Activated T-cell treated with anti-CD3 and anti-CD28 coated beads, Interleukin-2, amount 50 U/mL, for 48 hours (primary cell): ENCODE measurements at places on chromosomes 11 and 22.
A peak's percentile ranks its signal among the peaks of the same experiment; 100 is the strongest.

DNA sequence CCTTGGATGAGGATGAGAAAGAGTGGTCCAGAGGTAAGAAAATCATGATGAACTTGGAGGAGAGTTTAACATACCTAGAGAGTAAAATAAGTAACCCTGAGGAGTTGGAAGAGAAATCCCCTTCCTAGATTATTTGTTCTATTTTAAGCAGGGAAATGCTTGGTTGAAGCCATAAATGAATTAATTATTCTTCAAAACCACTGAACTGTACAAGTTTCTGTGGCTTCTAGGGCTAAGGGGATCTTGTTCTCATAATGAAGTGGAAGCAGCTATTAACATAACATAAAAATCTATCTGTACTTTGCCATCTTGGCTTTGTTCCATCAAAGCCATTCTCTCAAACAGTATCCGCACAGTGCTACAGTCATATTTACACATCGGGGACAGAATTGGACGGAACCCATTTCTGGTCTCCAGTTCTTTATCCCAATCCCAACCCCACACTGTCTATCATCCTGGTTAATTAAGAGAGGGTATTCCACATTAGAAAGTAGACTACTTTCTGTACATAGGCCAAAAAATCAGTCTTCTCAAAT lies 14.5 kb upstream of the ARHGAP42 start:
- DNase-seq: no peak

- DNase-seq: no peak
Measured at GRCh38 chr11:64604458-64605243, 13.6 kb downstream of the SLC22A12 start.

GRCh38 chr11:13928566-13929251 lies 33.8 kb upstream of the SPON1 start:
- DNase-seq: no peak

DNA sequence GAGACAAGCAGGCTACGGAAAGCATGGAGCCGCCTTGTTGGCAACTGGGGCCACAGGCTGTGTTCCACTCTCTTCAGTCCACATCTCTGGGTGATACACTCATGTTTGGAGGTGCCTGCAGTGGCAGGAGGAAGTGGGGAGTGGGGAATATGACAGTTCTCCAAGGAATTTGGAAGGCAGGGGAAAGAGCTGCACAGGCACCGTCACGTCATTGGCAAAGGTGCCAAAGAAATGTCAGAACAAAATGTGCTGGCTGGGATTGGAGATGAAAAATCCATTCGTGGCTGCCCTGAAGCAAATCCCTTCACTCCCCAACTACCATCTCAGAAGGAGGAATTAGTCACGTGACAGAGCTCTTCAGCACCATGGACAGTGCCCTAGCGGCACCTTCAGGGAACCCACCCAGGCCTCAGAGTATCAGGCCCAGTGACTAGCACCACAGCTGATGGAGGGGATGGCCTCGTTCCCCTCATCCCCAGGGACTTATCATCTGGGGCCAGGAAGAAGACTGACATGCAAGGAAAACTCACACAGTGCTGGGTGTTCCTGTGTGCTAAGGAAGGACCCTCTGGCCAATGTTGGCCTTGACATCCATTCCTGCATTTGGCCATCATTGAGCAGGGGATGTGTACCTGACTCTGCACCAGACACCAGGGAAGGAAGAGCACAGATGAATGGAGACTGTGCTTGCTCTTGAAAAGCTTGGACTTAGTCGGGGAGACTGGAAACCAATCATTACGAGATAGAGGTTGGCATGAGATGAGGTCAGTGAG lies 48.5 kb upstream of the PRDM11 start:
- peak; percentile 57 for DNase-seq

GRCh38 chr11:75562836-75563484 lies 907 bp downstream of the SERPINH1 start:
- DNase-seq: no peak

DNA sequence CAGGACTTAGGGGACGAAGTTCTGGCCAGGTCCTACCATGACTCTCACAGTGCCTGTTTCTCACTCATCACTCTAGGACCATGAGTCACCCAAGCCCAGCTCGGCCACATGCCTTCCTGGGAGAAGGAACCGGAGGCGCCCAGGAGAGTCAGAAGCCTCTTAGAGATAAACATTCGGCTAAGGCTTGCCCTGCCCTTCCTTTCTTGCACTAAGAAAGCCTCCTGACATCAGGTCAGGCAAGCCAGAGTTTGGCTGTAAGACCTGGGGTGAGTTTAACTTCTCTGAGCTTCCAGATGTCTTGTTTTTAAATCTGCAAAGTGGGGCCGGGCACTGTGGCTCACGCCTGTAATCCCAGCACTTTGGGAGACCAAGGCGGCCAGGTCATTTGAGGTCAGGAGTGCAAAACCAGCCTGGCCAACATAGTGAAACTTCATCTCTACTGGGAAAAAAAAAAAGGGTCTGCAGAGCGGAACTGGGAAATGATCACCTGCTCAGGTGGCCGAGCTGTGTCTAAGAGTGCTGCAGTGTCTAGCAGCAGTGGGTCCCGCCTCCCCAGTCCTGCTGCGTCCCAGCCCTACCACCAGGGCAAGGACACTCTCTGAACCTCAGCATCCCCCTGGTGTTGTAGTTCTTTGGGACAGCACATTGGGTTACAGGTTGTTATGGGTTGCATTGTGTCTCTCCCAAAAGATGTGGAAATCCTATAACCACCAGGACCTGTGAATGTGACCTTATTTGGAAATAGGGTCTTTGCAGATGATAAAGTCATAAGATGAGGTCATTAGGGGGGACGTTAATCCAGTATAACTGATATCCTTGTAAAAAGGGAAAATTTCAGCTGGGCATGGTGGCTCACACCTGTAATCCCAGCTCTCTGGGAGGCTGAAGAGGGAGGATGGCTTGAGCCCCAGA lies 1.8 kb upstream of the CARS1 start:
- DNase-seq: no peak

- no peak for DNase-seq
Measured at GRCh38 chr11:14212986-14213385, 146.0 kb downstream of the RRAS2 start.

DNA sequence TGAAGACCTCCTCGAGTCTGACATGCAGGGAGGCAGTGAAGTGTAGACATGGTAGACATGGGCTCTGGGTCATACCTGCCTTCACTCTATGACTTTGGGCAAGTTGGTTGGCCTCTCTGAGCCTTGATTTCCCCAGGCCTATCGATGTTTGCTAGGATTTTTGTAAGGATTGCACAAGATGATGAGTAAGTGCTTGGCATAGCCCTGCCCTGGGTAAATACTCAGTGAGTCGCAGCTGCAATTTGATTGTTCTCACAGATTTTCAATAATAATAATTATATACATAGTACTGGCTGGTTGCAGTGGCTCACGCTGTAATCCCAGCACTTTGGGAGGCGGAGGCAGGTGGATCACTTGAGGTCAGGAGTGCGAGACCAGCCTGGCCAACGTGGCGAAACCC lies 18.1 kb downstream of the MCM5 start:
- no peak for DNase-seq

DNA sequence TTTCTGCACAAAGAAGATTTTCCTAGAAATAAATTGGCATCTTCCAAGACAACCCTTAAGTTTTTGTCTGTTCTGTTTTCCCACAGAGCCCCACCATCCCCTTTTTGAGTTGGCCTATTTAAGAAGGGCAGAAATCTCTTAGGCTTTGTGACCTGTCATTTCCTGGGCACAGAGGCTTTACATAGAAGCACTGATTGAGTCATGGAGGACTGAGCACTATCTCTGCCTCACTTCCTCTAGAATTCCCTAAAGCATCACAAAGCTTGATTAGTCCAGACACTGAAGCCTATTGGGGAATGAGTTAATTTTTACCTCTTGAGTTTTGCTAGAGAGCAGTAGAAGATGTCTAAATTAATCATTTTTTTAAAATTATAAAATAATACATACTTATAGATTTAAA lies 25.4 kb downstream of the TRIM44 start:
- DNase-seq: no peak

DNA sequence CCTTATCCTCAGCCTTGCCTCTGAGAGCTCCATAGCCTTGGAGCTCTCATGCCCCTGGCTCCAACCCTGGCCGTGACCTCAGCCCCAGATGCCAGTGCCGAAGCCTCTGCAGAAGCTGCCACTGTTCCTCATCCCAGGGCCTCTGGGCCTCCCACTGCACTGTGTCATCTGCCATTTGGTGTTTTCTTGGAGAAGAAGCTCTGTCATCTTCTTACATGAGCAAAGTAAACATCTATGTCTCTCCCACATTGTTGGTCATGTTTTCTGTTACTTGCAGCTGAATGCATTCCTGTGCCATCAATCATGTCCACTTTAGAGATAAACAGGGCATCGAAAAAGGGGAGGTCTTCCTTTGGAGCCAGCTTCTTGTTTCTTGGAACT lies 45.0 kb upstream of the FTH1 start:
- DNase-seq: no peak

- DNase-seq: no peak
Measured at GRCh38 chr11:70857894-70858293, 394.5 kb downstream of the SHANK2 start.

DNA sequence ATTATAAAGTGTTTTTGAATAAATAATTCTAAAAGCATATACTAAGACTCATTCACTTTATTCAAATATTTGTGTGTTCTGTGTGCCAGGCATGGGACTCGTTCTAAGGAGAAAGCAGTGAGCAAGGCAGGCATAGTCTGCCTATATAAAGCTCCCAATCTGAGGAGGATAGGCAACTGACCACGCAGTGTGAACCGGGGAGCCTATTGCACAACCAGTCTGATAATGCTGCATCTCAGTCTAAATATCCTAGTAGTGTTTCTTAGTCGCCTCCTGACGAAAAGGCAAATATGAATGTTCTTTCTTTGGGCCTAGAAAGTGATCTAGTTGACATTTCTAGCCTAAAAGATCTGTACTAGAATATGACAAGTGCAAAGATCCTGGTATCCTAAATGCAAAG lies 98.3 kb downstream of the C11orf65 start:
- no peak for DNase-seq

DNA sequence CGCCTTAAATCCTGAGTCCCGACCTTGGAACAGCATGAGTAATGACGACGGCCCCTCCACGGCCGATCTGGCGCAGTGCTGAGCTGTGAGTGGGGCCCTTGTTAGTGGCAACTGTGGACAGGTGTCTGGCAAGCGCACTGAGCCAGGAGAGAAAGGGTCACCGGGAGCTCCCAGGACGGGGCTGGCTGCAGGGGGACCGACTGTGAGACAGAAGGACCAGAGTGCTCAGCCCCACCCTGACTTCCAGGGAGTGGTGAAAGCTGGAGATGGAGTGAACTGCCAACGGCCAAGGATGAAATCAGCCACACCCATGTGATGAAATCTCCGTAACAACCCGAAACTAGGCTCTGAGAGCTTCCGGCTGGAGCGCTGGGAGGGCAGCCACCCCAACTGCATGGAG lies 228.6 kb downstream of the BRD1 start:
- DNase-seq: no peak

DNA sequence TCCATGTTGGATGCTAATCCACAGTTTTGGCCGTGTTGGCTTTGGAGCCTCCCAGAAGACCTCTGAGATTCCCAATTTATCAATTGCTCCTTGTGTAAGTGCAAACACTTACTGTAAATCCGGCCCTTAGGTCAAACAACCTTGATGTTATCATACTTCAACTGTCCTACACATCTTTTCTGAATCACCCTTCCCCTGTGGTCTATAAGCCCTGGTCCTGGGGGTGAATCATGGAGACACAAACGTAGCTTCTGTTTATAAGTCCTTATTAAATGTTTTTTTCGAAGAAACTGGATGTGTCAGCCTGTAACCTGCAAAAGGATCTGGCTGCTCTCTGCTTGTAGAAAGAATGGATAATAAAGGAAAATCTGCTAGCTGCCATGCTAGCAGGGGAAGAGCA lies 1.7 kb upstream of the IL10RA start:
- peak; percentile 42 for DNase-seq

GRCh38 chr22:29883775-29884097 lies 762 bp downstream of the MTMR3 start:
- DNase-seq: no peak

DNA sequence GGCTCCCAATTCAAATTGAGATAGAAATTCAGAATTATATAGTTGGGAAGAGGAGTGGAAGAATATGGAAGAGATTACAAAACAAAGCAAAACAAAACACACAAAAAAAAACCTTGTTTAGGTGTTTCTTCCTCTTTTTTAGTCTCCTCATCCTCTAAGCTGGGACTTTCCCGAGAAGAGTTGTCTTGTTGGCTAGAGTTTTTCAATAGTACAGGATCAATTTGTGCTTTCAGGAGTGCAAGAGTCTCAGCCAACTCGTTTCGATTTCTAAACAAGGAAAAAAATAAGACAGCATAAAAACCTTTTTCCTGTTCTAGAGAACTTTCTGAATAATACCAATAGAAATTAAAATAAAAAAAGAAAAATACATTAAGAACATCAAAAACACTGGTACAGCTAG lies 87.8 kb upstream of the CLNS1A start:
- DNase-seq: no peak

DNA sequence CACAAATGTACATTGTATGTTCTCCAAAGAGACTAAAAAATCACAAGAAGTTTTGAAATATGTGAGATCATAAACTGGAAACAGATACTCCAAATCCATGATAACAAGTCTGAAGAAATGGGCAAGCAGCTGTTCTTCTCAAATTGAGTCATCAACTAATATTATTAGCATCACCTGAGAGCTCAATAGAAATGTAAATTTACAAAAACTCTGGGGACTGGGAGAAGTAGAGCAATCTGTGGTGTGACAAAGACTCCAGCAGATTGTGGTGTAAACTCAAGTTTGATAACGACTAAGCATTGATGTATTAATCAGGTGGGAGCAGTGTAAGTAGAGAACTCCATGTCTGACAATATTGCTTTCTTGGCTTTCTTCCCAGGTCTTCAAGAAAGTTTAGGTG lies 53.2 kb downstream of the GLYATL1 start:
- no peak for DNase-seq

- no peak for DNase-seq
Measured at GRCh38 chr11:47007579-47007978, 71.0 kb downstream of the CSTPP1 start.

GRCh38 chr11:108914981-108915380 lies 250.1 kb downstream of the DDX10 start:
- no peak for DNase-seq

GRCh38 chr22:45726081-45726480 lies 54.4 kb downstream of the ATXN10 start:
- DNase-seq: no peak

DNA sequence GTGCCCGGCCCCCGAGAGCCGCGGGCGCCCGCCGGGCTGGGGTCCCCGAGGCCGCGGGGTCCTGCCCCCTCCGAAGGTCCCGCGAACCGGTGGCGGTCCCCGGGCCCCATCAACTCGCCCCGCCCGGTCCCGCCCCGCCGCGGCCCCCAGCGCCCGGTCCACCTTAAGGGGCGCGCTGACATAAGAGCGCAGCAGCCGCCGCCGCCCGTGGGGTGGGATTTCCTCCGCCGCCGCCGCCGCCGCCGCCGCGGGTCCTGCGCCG lies at the start of gene ZDHHC8:
TSS of gene ZDHHC8 (plus strand) at position 208 of the 262 bp plus-strand sequence. CDS start 144 bp downstream, outside the sequence.
- DNase-seq: peak; percentile 56

GRCh38 chr11:130858215-130858614 lies 58.1 kb downstream of the SNX19 start:
- DNase-seq: no peak

GRCh38 chr11:65648997-65649493 lies 11.1 kb downstream of the SIPA1 start:
- no peak for DNase-seq
